Fibroblast of skin of right quadriceps (primary cell): ENCODE measurements at places on chromosomes 16 and 17.

GRCh38 chr17:49198211-49198610 lies 12.2 kb downstream of the GNGT2 start:
- no peak for DNase-seq

- DNase-seq: no peak
Measured at GRCh38 chr16:56234737-56235136, 43.4 kb downstream of the GNAO1 start.

- DNase-seq: no peak
Measured at GRCh38 chr16:77868052-77868451, 79.7 kb downstream of the VAT1L start.

DNA sequence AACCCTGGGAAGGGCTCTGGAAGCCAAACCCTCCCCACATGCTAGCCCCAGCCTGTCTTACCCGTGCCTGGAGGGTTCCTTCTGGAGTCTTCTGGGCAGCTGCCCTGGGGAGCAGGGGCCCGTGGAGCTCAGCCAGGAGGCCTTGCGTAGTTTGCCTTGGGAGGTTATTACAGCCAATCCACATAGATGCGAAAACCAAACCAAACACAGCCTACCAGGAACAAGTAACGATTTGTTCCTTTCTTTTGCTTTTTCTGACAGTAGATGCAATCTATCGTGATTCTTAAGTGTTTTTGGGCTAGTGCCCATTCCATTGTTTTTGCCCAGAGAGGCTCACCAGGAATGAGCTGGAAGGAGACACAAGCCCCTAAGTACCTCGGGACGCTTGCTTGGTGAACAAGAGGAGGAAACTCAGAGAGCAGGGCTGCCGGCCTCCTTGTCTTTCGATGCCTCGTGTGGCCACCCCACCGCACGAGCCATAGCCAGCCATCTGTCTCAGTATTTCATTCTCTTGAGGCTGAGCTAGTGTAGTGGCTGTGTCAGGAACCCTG lies 102.7 kb upstream of the NOL11 start:
- DNase-seq: no peak

- no peak for DNase-seq
Measured at GRCh38 chr17:333626-334396, 18.8 kb downstream of the RPH3AL start.

GRCh38 chr17:57782062-57782490 lies 37.0 kb upstream of the CCDC182 start:
- no peak for DNase-seq
